ENCODE measurements at places on chromosomes 6 and 20.

DNA sequence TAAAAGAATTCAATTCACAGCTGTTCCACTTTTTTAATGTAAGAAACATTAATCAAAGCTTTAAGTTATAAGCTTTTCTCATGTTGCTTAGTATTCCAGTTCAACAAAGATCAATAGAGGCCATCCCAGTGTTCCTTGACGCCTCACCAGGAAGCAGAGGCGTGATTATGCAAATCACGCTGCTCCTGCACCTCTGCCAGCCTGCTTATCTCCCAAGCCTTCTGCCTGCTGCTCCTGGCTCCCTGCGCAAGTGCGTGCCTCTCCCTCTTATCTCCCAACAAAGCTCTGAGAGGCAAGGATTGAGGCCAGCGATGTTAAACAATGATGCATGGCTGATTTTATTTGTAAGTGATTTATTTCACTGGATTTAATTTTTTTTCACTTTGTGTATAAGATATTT lies 42.8 kb downstream of the INSM1 start:
- no peak for DNase-seq

DNA sequence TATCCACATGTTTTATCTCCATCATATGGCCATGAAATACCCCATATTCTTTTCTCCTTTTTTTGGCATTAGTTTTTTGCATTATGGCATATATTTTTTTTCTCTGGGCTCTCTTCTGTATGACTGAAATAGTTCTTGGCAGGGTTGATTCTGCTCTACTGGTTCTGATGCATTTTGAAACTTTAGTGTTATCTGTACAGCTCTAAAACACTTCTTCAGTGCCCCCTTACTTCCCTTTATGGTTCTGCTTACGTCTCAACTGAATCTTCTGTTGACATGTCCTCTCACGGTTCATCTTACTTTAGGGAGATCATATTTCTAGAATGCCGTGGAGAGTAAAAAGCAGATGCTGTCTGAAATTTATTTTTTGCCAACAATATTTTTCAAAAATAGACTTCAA lies 23.2 kb upstream of the TXNDC5 start:
- DNase-seq: no peak

DNA sequence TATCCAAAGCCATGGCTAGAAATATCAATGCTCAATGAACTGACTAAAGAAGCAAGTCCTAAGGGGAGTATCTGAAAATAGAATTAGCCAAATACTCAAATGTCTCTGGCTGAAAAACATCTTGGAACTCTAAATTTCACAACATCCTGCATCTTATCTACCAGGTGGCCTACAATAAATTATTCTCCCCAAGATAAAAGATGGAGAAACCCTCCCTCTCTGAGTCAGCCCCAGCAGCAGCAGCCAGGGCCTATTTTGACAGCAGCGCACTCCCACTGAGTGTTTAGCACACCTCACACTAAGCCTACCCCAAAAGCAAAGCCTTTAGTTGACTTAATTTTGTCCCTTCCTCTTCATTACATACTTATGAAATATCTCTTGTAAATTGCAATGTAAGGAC lies 5.9 kb downstream of the CALHM6 start:
- no peak for DNase-seq

DNA sequence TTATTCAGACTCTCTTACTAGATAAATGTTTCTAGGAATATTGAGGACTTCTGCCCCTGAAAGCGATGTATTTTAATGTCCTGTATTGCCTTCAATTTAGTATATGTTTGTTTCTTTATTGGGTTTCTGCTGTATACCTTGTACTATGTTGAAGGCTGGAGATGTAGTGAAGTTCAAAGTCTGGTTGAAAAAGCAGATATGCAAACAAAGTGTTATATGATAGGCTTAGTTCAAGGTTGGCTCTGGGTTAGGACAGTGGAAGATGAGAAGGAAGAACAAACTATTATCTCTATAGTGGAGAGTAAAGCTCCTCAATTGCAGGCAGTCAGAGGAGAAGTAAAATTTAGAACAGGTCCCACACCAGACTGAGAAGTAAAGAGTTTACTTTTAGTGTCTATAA lies 36.3 kb upstream of the ADGRG6 start:
- DNase-seq: no peak

- no peak for DNase-seq
Measured at GRCh38 chr20:41334036-41334435, 6.6 kb upstream of the LPIN3 start.

Measured in NCI-H187 treated with DMSO at 0.1 percent for 48 hours (cell line).